ENCODE measurements at places on chromosomes 5 and 9.

- DNase-seq = no peak
Observed at GRCh38 chr9:122138560-122139268, 20.9 kb downstream of the NDUFA8 start.

DNA sequence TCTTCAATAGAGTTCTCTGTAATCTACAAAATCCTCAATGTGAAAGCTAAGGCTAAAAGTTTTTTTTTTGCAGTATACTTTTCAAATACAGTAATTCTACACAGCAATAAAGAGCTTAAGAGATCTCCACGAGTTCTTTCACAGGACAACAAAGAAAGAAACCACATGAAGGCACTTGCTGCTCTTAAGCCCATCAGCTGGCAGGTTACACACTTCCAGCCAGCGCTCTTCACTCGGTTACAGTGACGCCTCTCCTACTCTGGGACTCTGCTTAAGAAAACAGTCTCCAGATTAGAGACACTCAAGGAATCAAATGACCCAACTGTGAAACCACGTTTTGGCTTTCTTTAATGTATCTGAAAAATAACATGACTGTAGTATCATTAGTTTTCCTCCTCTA, 85.0 kb downstream of the ROR2 start:
- no peak for DNase-seq

DNA sequence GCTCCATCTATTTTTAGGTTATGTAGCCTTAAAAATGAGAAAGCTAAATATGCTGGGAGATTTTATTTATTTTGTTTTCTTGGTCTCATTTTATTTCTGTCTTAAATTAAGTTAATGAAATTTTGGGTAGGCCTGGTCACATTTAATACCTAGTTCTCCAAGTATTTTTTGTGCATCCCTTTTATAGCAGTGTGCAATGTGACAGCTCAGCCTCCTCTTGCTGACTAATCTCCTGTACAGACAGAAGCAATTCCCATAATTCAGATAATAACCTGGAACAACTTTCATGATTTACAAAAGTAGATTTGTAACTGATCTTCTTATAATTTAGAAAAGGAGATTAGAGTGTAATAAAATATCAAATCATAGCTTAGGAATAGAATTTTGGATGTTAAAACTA, 403.9 kb downstream of the ADGRV1 start:
- DNase-seq = no peak

- DNase-seq = no peak
Observed at GRCh38 chr9:95078939-95079338, 238.6 kb downstream of the FANCC start.

DNA sequence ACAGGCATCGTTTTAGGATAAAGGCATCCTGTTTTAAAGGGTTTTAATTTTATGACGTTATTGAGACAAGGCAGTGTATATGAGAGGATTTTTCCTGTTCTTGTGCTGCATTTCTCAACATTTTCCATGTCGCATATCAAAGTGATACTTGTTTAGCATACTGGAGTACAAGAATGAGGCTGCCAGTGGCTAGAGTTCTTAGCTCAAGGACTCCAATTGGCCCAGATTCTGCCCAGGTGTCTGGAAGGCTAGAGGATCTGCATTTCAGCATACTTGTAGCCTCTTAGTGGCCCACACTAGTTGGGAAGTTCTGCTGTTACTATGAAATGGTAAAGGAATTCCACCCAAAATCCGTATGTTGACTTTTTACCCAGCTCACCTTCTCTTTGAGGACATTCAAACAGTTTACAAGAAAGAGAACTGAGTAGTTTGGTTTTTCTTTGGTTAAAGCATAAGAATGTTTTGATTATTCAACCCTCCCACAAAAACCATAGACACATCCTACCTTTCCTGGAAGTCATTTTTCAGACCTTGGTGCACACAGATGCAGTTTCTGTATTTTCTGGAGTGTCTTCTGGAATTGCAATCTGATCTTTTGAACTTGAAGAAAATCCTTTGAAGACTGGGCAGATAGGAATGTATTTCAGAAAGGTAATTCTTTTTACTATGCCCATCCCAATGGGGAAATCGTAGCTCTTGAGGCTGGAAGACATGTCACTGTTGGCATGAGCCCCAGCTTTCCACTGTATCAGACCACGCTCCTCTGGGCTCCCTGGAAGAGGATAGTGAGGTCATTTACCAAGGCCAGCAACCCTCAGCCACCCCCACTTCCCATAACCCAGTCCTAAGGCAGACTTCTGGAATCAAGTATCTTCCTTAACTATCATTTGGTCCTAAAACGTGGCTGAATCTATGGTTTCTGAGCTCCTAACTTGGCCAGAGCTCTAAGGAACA, 11.3 kb downstream of the SLC23A1 start:
- DNase-seq = no peak
